ENCODE measurements at places on chromosomes 6 and 20.

DNA sequence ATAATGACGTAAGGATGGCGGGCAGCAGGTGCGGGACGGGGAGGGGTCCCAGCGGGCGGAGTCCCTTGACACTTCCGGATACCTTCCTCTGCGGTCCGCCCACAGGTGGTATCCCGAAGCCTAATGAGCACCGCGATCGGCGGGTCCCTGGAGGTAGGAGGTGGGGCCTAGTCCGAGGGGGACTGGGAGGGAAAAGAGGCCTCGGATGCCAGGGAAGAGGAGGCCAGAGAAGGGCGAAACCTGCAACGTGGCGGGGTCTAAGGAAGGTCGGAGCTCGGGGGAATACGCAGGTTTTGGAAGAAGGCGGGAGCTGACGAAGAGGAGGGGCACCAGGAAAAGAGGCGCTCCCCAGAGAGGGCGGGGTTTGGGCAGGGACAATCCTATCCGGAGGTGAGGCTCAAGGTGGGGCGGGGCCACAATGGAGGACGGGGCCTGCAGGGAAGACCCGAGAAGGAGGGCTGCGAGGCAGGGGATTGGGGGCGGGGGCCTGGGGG is 3.7 kb downstream of the PRSS16 start:
- peak; percentile 87 for DNase-seq

DNA sequence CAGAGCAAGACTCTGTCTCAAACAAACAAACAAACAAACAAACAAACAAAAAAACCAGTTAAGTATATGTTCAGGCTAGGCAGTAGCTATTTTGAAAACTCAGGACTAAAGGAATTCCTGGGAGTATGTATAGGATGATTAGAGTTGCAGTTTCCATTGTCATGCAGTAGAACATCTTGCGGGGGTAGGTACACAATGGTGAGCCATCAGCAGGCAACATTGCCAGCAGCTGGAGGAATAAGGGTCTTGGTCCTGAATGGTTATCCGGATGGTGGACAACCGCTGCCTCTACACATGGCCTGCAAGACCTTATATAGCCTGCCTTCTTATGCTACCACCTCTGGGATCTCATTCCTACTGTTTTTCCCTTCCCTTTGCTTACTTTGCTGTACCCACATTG is 297.5 kb downstream of the SOX4 start:
- DNase-seq, result no peak

GRCh38 chr20:1883986-1884385 is 11.2 kb upstream of the SIRPA start:
- DNase-seq, result no peak

- no peak for DNase-seq
Measured at GRCh38 chr20:43831481-43832065, 83.1 kb upstream of the TOX2 start.

GRCh38 chr20:1803061-1803931 is 91.9 kb upstream of the SIRPA start:
- DNase-seq, result peak; percentile 76

- no peak for DNase-seq
Measured at GRCh38 chr6:53744321-53744720, 50.5 kb upstream of the LRRC1 start.

DNA sequence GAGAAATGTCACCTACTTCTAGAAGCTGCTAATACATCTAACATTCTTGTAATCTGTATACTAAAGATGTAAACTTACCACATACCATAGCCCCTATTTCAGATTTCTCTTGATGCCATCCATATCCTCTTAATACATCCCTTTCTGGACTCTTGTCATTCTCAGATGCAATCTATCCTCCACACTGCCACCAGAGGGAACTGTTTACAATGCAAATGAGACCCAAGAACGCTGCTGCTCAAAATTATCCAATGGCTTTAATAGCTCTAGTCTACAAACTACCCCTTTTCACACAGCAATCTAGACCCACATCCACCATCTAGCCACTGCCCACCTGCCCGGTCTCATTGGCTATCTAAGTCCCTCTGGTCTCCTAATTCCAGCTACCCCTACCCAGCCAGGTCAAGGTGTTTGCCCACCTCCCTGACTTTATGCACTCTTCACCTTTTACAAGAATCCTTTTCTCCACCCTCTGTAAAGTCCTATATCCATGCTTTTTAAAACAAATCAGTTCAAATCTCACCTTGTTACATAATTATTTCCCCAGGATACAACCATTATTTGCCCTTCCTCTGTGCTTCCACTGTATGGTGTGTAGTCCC is 14.8 kb downstream of the FAXC start:
- peak; percentile 65 for DNase-seq

GRCh38 chr20:63767886-63768285 is 28.3 kb downstream of the SLC2A4RG start:
- no peak for DNase-seq

- DNase-seq, result no peak
Measured at GRCh38 chr6:104969785-104970581, 13.1 kb downstream of the LIN28B start.

- no peak for DNase-seq
Measured at GRCh38 chr6:139490482-139490881, 116.0 kb upstream of the CITED2 start.

DNA sequence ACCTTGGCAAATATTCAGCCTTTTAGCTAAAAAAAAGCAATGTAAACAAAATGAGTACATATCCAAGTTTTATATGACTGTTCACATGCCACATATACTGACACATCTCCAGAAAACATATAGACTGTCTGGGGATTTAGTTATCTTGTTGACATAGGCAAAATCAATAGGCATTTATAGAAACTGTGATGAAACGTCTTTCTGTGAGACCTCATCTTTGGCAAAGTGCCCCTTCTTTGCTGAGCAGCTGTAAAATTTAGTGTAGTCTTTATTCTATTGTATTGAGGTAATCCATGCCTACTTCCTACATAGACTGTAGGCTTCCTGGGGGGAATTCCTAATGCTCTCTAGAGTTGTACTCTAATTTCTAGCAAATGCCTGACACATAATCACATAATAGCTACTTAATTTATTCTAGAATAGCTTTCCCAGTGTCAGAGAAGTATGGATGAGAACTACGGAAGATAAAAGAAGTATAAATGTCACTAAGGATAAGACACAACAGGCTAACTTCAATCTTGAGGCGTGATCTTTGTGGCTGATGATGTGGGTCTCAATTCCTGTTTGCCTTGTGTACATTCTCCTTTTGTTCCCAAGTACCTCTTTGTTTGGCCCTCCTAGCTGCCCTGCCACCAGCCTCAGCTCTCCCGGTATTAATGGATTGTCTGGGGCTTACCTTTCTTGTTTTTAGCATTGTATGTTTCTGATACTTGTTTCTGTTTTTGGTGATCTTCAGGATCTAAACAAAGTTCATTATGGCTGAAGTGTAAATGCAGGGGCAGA is 30.6 kb downstream of the PTCHD4 start:
- DNase-seq, result no peak

- DNase-seq, result no peak
Measured at GRCh38 chr20:10521836-10522235, 86.7 kb downstream of the SLX4IP start.

GRCh38 chr20:33622705-33623365 is 39.3 kb upstream of the C20orf144 start:
- DNase-seq, result no peak

- DNase-seq, result no peak
Measured at GRCh38 chr6:27617046-27617687, 144.3 kb upstream of the ZNF184 start.

- no peak for DNase-seq
Measured at GRCh38 chr6:19934996-19935591, 97.9 kb downstream of the ID4 start.

- no peak for DNase-seq
Measured at GRCh38 chr20:2706688-2707352, 14.2 kb downstream of the EBF4 start.

DNA sequence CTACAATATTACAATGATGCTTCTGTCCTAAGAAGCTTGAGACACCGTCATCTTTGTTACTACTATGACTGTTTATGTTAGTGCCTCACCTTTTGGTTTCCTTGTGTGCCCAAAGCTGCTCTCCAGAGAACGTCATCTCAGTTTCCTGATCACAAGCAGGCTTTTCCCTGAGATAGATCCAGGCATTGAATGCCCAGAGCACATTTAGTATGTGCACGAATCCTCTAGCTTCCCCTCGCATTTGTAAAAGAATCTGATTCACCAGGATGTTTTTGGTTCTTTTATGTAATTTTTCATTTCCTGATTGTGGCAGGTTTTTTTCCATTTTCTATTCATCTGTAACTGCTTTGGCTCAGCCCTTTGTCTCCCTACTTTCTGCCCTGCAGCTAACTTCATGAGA is 100.2 kb upstream of the TMEM181 start:
- no peak for DNase-seq

DNA sequence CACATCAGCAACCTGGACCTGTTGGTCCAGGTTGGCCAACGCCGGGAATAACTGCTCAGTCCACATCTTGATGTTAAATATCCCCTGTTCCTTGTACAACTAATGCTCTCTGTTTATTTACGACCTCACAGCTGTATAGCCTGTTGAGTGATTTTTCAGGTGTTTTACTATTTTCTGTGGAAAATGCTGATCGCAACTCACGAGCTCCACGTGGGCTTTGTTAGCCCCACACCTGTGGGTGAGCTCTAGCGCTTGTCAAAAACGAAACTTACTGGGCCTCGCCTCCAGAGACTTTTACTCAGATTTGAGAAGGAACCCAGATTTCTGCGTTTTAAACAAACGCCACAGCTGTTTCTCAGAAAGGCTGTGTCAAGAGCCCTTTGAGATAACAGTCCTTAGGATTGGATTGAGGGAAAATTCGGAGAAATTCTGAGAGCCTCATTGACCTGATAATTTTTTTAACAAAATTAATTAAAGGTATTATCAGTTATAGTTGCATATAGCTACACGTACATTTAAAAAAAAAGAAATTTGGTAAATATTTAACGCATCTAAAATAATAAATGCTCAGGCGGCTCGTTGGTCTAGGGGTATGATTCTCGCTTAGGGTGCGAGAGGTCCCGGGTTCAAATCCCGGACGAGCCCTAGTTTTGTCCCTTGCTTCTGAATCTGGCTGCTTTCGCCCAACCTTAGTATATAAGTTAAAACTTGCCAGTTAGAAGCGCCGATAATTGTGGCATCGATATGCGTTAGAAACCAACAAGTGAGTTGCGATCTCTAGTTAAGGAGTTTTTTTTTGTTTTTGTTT is 16.7 kb downstream of the HMGN4 start:
- DNase-seq, result peak; percentile 52

GRCh38 chr6:33692760-33693158 is 18.7 kb downstream of the UQCC2 start:
- DNase-seq, result peak; percentile 56

DNA sequence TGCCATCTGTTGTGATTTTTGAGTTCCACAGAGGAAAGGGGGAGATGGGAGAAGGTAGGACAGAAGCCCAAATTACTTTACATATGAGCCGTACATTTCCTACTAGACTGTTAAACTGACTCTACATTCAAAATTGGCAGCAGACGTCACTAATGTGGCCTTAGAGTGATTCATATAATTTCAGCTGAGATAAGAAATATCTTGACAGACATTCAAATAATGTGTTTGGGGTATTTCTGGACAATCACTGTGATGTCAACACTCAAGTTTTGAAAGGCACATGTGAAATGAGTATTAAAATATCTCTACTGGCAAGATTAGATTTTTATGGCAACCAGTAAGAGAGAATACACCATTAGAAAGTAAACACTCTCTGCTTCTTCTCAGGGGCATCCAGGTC is 104.0 kb downstream of the MTFR2 start:
- DNase-seq, result no peak

DNA sequence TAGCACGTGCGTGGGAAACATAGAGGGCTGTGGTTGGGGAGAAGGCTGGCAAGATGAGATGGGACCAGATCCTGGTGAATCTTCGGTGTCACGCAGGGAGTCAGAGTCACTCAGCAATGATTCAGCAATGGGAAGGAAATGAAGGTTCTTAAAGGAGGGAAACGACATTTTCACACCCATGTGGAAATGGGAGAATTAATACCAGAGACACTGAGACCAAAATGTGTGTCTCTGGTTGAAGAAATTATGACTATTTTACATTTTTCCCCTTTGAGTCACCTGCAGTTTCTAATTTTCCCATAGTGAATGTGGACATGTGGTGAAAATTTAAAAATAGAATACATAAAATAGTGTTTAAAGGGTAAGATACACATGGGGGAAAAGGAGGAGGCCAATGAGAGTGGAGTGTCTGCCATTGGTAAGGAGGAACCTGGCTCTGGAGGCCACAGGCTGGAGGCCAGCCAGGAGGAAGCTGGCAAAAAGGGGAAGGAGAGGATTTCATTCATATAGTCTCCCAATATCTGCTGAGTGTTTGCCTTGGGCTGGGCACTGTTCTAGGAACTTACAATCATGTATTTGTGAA is 17.5 kb downstream of the NRN1 start:
- no peak for DNase-seq

DNA sequence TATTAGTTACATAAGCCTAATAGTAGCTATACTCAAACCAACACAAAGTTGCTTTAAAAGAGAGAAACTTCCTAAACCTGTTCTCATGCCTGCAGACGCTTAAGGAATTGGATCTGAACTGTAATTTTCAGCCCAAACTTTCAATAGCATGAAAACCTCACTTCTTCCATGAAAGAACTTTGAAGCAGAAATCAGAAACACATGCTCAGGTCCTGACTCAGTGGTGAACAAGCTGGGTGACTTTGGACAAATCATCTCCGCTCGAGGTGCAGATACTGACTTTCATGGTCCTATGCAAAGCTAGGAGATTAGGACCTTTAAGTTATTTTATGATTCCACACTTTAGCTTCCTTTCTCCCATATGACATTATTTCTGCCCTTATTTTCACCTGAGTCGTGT is 36.5 kb downstream of the NOX3 start:
- no peak for DNase-seq

DNA sequence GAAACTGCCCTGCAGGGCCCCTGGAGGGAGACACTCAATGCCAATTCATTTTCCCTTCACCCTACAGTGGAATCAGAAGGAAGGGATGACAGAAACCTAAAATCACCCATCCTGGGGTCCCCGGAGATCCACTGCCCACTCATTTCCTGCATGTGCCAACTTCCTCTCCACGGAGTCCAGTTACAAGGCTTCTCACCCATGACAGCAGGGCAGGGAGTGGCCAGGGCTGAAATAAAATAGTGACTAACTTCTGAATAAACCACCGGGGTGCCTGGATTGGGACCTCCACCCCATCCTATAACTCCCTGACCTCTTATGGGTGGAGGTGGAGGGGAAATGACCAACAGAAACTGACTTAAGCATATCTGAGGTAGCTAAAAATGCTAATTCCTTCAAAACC is 362.3 kb downstream of the MAFB start:
- DNase-seq, result no peak

GRCh38 chr6:63415286-63415685 is 95.5 kb upstream of the LGSN start:
- DNase-seq, result no peak
